ENCODE measurements at places on chromosomes 5 and 9.

DNA sequence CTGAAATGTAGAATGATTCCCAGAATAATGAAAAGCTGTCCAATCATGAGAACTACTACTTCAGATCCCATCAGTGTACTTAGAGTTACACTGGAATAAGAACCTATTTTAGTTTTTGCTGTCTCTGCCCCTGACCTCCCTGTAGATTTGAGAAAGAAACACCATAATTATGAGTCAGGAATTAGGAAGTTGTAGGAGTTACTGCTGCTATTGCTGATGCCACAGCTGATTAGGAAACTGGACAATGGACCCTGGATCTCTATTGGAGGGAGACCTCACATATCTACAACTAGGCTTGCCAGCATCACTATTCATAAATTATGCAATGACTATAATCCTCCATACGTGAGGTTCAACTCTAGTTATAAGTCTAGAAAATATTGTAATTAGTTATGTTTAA, 48.8 kb upstream of the EDIL3 start:
- DNase-seq, result no peak

GRCh38 chr5:25481463-25481862, 836.7 kb upstream of the CDH10 start:
- DNase-seq, result no peak

GRCh38 chr5:168792678-168793077, 213.5 kb upstream of the PANK3 start:
- no peak for DNase-seq

- DNase-seq, result no peak
Measured at GRCh38 chr5:158727771-158728311, 371.9 kb downstream of the EBF1 start.

DNA sequence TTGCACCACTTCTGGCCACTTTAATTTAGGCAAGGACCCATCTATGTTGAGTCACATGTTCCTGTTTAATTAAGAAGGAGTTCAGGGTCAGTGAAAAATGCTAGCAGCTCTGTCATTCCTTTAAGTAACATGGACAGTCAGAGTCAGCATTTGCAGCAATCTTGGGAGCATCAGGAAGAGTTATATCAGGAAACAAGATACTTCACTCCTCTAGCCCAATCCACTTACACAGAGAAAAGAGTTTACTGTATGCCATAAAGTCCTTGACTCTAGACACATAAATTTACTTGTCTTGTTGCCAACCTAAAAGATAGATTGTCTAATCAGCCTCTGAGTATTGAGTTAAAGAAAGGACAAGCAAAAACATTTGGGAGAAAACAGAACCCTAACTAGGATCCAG, 266.7 kb downstream of the PJA2 start:
- DNase-seq, result no peak

- DNase-seq, result no peak
Measured at GRCh38 chr9:96082516-96083232, 207.2 kb downstream of the ERCC6L2 start.

DNA sequence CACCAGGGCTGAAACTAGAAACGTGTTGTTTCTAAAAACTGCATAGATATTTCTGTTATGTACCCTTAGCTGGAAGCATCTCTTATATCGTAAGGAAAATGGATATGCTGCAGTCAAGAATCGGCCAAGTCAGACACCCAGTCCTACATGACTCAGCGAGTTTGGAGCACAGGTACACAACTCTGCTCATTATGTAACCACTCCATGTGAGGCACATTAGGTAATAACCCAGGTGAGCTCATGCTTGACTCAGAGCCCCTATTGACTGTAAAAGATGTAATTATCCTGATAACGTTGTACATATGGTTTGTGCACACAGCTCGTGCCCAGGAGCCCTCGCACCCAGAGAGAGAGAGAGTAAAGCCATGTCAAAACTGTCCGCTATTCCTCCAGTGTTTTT, 593.7 kb upstream of the ACO1 start:
- no peak for DNase-seq

GRCh38 chr5:139131465-139131864, 66.7 kb downstream of the SIL1 start:
- DNase-seq, result no peak

GRCh38 chr5:91170266-91170665, 212.9 kb downstream of the ARRDC3 start:
- DNase-seq, result no peak

GRCh38 chr9:129933185-129934040, 98.2 kb downstream of the USP20 start:
- no peak for DNase-seq

DNA sequence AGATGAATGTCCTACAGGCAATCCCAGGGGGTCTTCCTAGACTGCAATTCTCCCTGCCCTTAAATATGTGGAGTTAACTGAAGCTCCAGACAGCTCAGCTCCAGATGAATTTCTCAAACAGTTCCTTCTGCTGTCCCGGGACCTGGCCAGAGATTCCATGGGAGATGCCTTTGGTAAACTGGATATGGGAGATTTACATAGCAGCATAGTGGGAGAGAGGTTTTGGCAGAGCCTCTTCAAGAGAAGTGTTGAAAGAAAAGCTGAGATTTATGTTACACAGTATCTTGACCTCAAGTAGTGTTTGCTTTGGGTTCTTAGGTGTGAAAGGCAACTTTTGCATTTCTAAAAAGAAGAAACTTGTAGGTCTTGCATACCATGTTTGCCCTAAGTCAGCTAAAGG, 364.9 kb downstream of the ARRDC3 start:
- no peak for DNase-seq

DNA sequence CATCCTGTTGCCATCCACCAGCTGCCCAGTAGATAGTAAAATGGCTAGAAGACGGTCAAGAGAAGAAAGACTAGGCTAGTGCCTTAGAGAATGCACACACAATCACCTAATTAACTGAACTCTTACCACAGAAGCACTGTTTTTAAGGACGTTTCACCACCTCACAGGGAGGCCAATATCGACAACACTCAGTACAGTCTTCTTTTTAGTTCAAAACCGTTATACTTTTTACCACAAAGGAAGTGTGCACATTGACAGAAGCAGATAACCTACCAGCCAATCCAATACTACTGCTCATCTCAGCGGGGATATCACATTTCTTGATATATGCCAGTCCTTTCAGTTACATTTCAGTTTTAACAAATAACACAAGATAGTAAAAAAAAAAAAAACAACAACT, 122.3 kb downstream of the GNAQ start:
- no peak for DNase-seq

DNA sequence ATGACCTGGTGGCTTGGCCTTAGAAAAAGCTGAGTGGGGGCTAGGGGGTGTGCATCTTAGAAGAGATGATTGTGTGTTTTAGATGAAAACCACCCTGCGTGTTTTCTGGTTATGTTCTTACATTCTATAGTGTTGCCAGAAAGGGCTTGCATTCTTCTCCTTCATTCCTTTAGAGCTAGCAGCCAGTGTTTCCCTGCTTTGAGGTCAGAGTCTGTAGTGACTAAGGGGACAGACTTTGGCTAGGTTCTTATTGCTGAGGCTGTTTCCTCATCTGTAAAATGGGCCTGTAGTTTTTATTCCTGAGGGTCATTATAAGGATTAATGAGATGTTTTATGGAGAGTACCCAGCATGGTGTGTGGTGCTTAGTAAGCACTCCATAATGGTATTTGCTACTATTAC, 6.4 kb downstream of the MAST4 start:
- no peak for DNase-seq

DNA sequence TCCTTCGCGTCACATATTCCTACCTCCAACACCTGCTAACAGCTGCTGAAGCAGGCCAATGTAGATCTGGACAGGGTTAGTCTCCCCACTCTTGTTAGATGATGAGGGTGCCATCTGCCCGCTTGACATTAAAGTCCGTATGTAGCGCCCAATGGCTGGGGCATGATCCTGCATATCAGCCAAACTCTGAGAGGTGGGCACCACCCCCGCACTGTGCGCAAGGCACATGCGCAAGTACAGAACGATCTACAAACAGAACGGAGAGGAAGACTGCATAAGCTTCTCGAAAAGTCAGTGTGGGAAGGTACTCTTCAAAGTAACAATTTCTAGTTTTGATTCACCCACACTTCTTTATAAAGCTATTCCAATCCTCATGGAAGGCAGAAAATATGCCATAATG, 69.8 kb downstream of the ECPAS start:
- no peak for DNase-seq
